ENCODE measurements at places on chromosomes 2 and 18.

GRCh38 chr2:174572556-174572955 lies 25.0 kb downstream of the WIPF1 start:
- DNase-seq = no peak

GRCh38 chr2:62046141-62046540 lies 140.7 kb downstream of the COMMD1 start:
- no peak for DNase-seq

GRCh38 chr2:38740851-38741731 lies 10.1 kb downstream of the SRSF7 start:
- DNase-seq = no peak

- DNase-seq = no peak
These were observed 61.0 kb downstream of the CDCA7 start for GRCh38 chr2:173415431-173416381.

GRCh38 chr18:10269261-10269660 lies 185.2 kb upstream of the APCDD1 start:
- no peak for DNase-seq

DNA sequence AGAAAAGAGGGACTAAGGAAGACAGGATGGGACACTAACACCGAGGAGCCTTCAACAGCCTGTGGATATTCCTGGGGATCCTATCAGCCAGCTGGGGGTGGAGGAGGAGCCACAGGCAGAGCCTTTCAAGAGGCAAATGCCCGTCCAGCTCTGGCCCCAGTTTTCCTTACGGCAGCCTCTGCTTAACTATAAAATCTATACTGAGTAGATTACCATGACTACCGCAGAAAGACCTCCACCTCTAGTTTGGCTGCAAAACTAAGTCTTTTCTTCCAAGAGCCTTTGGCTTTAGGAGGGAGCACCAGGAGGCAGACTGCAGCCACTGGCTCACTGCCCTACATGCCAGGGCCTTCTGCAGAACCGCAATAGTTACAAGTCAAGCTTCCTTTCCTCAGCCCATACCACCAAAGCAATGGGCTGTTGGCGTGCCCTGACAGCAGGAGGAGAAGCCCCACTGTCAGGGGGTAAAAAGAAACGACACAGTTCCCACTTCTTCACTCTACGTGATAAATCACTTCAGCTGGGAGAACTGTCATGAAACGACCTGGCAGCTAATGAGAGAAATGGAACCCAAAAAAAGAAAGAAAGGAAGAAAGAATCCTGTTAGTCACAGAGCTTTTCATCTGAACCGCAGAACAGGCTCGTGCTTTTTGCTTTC lies 25.1 kb upstream of the CREB1 start:
- no peak for DNase-seq

- DNase-seq = no peak
These were observed 48.2 kb downstream of the PLA2R1 start for GRCh38 chr2:160014227-160014626.

DNA sequence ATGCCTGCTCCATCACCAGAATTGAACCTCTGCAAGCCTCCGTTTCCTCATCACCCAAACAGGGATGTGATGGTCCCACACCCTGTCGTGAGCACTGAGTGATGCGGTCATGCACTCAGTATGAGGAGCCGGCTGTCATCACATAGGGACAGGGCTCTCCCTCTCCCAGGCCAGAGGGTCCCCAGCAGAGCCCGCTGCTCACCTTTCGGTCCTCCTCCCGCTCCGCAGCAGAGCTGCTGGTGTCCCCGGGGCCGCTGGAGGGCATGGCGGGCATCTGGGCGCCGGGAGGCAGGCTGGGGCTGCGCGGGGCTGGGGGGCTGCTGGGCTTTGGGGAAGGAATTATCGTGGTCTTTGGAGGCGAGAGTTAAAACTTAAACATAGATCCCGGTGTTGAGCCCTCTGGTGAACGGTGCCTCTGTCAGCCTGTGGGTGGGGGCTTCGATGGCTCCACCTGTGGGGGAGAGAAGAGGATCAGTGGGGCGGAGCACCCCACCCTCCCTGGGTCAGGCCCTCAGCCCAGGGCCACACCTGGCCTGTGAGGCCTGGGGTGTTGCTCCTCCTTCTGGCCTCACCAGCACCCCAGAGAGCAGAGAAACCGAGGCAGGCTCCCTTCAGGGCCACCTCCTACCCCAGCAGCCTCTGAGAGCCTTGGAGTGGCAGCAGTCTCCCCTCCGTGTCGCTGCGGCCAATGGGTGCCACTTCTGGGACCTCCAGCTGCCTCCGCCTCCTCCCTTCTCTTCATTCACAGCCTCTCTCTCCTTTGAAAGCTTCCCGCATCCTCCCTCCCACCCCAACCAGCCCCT lies 27.8 kb downstream of the DNMT3A start:
- no peak for DNase-seq
